ENCODE measurements at places on chromosomes 6 and 20.
A peak's percentile ranks its signal among the peaks of the same experiment; 100 is the strongest.

DNA sequence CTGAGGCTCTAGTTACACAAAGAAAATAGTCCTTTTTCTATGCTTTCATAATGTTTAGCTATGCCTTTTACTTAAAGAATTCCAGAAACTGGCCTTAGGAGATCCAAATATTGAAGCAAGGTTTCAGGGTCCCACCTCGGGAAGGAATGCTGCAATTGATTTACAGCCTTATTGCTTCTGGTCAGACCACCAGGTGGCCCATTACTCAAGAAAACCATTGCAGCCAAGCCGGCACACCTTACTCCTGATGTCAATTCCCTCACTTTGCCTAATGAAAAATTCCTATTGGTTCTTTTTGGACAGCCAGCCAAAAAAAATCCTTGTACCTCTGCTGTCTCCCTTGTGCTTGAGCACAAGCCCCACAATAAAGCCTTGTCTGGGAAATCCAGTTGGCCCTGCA lies 173.9 kb downstream of the LMBRD1 start:
- DNase-seq: no peak

DNA sequence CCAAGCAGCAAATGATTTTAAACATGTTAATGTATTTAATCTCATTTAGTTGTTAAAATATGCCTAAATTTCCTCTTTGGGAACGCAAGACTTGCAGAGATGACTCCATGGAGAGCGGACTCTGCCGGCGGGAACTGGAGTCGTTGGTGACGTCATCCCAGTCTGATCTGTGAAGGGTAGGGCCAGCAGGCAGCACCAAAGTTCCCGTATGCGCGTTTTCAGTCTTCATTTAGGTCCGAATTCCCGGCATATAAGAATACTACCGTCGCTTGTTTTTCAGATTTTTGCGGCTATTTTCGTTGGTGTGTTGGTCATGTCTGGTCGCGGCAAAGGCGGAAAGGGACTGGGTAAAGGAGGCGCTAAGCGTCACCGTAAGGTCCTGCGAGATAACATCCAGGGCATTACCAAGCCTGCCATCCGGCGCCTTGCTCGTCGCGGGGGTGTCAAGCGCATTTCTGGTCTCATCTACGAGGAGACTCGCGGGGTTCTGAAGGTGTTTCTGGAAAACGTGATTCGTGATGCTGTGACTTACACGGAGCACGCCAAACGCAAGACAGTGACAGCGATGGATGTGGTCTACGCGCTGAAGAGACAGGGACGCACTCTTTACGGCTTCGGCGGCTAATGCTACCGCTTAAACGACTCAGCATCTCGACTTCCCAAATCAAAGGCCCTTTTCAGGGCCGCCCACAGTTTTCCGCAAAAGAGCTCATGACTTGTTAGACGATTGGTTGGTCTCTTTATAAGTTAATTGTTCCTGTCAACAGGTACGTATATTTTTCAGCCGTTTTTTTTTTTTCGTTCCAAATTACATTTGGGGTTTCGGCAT lies 117.3 kb downstream of the HFE start:
- peak; percentile 99 for DNase-seq

DNA sequence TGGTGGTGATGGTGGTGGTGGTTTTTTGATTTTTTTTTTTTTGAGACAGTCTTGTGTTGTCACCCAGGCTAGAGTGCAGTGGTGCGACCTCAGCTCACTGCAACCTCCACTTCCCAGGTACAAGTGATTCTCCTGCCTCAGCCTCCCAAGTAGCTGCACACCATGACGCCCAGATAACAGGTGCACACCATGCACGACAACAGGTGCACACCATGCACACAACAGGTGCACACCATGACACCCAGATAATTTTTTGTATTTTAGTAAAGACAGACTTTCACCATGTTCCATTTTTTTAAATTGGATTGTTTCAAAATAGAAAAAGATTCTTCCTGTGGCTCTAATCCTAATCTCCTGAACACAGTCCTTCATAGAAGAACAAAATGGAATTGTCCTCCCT lies 257.9 kb downstream of the ALDH8A1 start:
- DNase-seq: no peak

DNA sequence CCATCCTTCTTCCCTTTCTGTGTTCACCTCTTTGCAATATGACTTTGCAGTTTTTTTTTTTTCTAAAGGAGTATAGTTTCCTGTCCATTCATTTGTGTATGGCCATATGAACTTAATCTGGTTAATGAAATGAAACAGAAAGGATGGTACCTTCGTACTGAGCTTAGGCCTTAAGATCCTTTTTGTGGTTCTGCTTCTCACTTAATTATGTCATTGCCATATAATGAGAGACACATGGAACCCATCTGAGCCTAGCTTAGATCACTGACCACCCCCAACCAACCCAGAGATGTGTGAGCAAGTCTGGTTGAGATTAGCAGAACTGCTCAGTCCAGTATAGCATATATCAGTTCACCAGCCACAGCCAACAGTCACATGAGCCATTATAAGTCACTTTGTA lies 1179.6 kb downstream of the HACE1 start:
- DNase-seq: no peak

GRCh38 chr6:27864906-27865849 lies 47.0 kb downstream of the OR2B2 start:
- peak; percentile 83 for DNase-seq

GRCh38 chr6:81906709-81907204 lies 154.3 kb upstream of the TENT5A start:
- no peak for DNase-seq

DNA sequence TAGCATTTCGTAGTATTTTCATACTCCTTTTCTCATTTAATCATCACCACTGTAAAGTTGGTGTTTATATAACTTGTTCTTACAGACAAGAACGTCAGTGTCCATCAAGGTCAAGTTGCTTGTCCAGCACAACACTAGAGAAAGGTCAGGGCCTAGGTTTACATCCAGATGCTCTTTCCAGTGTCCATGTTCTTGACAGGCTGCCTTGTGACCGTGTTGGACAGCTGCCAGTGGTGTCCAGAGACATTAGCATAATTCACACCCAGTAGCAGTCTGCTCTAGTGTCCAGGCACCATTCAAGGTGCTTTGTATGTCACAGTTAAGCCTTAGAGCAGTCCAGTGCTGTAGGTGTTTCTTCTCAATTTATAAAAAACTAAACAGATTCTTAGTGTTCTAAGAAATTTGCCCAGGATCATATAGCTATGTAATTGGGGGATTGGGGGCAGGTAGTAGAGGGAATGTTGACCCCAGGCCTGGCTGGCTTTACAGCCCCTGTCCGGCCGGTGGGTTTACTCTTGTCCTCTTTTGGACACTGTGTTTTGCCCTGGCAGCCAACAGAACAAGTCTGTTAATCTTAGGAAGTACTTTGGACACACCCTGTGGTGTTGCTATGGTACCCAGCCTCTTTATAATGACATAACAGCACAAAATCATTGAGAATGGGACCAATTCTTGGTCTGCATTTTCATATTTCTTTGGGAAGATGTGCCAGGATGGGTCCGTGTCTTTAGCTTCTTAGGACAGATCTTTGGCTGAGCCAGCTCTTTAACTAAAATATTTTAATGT lies 8.0 kb downstream of the STK35 start:
- DNase-seq: peak; percentile 75

- DNase-seq: peak; percentile 23
Measured at GRCh38 chr20:3238616-3239025, 369 bp downstream of the SLC4A11 start.

DNA sequence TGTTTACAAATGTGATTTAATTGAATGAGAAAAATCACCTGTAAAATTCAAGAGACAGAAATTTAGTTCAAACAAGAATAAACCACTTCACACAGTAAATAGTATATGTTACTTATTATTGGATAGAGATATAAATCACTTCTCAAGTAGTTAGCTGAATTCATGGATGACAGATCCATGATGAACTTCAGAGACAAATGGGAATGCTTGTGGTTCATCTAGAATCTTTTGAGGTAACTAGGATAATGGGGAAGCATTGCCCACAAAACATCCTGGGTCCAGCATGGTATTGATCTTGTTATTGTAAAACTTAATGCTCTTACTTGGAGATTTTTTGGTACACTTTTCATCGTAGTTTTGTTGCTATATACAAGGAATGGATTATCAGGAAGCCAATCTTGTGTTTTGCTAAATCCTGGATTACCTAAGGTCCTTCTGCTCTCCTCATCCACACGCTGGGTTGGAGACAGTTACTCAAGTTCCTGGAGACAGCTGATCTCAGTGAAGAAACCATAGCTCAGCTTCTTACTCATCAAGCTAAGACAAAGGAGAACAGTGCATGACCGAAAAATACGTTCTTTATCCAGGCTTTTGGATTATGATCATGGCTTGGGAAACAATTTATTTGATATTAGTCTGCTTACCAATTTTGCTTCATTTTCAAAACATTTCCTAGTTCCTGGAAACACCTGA lies 142.5 kb upstream of the PREP start:
- no peak for DNase-seq

- DNase-seq: no peak
Measured at GRCh38 chr20:54407459-54407858, 67.9 kb upstream of the DOK5 start.

- DNase-seq: no peak
Measured at GRCh38 chr6:108492131-108492766, 68.5 kb upstream of the FOXO3 start.

- no peak for DNase-seq
Measured at GRCh38 chr6:56742122-56742791, 99.6 kb upstream of the DST start.

- DNase-seq: no peak
Measured at GRCh38 chr6:170443151-170443662, 109.9 kb downstream of the PSMB1 start.

DNA sequence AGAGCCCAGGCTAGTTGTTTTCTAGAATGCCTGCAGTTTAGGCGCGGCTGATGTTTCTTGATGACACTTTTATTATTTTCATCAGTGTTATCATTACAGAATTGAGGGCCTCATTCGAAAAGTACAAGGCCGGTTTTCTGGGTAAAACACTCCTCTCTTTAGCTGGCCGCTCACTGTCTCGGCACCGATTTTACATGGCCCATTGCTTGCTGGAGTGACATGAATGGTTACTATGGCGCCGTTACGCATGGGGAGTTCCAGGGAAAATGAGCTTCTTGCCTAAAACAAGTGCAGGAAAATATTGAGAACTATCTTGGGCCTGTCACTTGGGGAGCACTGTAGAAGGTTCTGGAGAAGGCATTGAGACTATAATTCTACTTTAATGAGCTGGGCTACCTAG lies 317.8 kb downstream of the CDH4 start:
- no peak for DNase-seq

DNA sequence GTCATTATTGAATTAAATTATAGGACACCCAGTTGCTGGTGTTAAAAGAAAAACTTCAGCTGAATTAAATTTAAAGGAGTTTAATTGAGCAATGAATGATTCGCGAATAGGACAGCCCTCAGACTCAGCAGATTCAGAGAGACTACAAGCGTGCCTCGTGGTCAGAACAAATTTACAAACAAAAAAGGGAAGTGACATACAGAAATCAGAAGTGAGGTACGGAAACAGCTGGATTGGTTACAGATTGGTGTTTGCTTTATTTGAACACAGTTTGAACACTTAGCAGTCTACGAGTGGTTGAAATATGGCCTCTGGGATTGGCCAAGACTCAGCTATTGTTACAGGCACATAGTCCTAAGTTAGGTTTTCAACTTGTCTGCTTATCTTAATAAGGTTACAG lies 25.8 kb upstream of the TNFRSF21 start:
- DNase-seq: no peak

DNA sequence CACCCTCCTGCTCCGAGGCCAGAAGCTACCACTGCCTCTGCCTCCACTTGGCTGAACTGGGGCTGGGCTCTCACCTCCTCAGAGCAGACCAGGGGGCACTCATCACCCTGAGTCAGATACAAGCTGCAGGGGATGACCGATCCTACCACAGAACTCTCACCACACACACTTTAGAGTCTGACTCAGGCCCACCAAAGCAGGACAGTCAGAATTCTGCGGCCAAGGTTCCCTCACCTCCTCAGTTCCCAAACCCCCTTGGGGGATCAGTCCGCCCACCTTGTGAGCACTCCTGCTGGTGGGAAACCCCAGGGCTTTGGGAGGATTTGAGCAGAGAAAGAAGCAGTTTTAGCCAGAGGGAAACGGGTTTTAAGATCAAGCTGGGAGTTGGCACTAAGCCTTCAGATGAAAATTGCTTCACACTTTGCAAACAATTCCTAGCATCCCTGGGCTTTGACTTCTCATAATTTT lies 587.8 kb upstream of the JAG1 start:
- no peak for DNase-seq

GRCh38 chr20:25632940-25633790 lies 9.4 kb upstream of the NANP start:
- no peak for DNase-seq

- DNase-seq: no peak
Measured at GRCh38 chr20:60219984-60220562, 261.9 kb downstream of the CDH26 start.

- no peak for DNase-seq
Measured at GRCh38 chr6:36314221-36315014, 22.3 kb downstream of the BNIP5 start.

DNA sequence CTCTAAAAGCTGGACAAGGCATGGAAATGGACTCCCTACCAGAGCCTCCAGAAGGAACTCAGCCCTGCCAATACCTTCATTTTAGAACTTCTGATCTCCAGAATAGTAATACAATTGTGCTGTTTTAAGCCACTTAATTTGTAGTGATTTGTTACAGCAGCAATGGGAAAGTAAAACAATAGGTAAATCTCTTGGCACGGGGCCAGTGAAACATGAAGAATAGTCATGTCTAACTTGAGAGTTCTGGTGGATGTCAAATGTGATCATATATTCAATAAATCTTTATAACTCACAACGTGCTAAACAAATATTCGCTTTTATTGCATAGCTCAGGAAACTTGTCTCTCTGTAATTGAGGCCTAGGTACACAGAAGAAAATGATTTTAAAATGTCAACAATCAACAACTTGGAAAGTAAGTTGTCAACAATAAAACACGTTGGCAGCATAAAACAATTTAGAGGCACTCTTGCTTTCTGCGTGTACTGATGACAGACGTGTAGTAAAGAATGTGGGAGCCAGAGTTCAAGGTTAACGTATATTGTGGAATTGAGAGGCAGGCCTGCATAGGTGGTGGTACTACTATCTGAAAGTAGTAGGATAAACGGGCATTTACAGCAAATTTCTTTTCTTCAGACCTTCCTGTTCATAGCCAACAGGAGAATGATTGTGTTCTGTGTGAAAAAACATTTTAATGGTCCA lies 140.5 kb upstream of the OPRM1 start:
- DNase-seq: no peak

All from testis (tissue), 5 donors.